Astrocyte of the spinal cord (primary cell): ENCODE measurements at places on chromosomes 11 and 22.
A peak's percentile ranks its signal among the peaks of the same experiment; 100 is the strongest.

- DNase-seq = no peak
Measured at GRCh38 chr11:118002541-118003423, 16.6 kb downstream of the IL10RA start.

DNA sequence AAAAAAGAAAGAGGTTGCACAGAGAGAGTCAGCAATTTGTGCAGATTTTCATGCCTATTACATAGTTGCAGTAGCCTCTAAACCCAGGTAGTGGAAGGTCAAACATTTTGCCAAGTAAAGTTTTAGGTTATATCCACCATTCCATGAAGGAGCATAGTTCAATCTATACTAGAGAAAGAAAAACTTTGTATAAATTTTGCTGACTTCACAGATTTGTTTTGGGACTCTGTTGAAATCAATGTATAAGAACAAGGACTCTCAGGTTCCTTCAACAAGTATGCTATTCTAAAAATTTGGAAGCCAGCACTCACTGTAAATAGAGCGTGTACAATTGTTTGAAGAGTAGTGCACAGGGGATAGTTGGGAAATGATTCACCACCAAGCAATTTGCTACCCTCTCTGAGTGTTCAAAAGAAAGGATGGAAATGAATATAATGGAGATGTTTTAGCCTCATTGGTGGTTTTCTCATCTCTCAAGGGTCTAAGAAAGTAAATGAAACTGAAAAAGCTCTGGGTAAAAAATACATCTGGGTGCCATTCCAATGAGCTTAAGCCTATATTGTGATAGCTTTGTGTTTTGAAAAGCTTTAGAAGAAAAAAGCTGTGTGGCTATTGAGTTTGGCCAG lies 508.4 kb upstream of the LUZP2 start:
- peak; percentile 86 for DNase-seq

DNA sequence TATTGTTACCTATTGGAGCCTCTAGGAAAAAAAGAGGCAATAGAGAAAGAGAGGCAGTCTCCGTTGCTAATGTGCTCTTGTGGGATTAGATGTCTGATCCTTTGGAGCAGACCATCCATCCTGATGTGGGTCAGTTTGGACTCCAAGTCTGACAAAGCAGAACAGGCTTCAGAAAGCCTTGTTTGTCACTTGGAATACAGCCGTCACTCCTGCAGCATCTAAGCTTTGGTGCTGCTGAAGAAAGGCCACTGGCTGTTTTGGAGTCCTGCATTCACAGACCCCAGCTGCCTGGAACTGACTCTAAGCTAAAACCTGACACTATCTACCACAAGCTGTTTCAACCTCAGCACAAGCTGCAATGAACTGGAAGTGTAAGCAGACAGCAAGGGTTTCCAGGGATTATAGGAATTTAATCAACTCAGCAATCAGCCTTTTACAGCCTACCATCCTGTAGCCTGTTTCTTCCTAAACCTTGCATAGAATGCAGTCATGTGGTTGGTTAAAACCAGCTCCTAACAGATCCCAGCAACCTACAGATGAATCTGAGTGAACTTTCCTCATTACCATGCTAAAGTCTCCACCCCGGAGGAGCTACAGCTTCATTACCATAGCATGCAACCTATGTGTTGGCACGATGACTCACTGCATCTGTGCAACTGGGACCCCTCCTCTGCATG lies 3.7 kb upstream of the PLAAT4 start:
- no peak for DNase-seq

DNA sequence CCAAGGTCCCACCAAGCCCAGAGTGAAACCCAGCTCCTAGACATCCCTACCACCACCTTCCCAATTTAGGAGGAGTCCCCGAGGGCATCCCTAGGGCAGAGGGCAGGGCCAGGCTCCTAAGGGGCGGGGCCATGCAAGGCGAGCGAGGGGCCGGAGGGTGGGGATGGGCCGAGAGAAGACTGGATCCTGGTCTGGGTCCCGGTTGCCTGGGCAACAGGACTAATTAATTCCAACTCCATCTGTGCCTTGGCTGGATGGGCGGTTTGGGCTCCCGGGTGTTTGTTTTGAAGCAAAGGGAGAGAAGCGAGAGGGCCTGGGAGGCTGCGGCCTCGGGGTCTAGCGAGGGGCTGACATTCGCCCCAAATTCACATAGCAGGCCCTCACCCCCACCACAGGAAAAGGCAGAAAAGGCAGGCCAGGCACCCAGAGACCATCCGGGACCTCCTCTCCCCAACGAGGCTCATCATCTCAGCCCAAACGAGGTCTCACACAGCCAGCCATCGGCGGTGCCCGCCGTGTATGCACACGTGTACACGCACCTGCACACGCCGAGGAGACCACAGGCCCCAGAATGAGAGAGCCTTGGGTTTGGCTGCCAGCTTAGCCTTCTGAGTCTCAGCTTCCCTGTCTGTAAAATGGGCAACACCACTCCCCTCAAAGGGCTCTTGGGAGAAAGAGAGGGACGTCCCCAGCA lies 23.9 kb downstream of the ELFN2 start:
- DNase-seq = no peak

- no peak for DNase-seq
Measured at GRCh38 chr11:121463689-121464335, 11.0 kb upstream of the SORL1-AS1 start.

DNA sequence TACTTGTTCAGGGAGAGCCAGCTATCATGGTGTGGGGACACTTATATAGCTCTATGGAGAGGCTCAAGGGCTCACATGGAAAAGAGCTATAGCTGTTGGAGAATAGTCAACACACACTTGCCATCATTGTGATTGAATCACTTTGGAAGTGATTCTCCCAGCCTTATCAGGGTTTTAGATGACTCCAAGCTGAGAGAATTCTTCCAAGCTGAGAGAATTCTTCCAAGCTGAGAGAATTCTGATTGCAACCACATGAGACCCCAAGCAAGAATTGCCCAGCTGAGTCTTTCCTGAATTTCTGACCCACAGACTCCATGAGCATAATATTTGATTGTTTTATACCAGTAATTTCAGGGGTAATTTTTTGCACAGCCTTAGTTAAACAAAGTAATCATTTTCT lies 1318.3 kb upstream of the RAG2 start:
- peak; percentile 6 for DNase-seq

GRCh38 chr11:114091516-114092397 lies 32.2 kb downstream of the ZBTB16 start:
- no peak for DNase-seq

DNA sequence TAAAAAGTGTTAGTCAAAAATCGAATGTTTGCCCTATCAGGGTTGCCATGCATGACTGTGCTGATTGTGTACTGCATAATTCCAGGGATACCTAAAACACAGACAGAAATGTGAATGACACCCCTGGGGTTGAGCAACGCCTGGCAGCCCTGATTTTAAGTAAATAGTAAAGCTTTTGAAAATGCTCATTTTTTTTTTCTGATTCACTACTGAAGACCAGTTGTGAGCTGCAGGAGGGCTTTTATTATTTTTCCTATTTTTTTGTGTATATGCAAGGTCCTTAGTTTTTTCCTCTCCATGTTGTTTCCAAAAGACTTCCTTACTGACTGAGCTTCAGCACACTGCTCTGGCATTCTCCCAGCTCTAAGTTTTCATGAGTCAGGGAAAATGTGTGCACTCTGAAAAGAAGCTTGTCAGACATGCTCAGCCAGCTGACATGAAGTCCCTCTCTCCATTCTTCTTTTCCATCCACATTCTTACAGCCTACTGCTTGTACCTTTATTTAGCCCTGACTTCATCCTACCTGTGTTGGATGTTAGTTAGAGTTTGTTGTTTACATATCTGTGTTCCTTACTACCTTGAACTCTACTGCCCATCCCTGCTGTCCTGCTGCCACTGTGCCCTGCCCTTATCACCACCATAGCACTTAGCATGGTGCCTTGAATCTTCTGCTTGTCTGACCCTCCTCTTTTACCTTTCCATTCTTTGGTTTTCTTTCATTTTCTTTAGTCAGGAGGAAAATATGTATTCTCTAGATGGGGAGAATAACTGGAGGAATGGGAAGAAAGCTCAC lies 79.5 kb downstream of the HORMAD2 start:
- peak; percentile 82 for DNase-seq

GRCh38 chr22:28394513-28395110 lies 285.0 kb downstream of the TTC28 start:
- no peak for DNase-seq

GRCh38 chr11:134170177-134170918 lies 53.4 kb downstream of the NCAPD3 start:
- DNase-seq = no peak

- no peak for DNase-seq
Measured at GRCh38 chr11:133943950-133944698, 12.6 kb downstream of the IGSF9B start.

- no peak for DNase-seq
Measured at GRCh38 chr11:30605036-30605605, 19.0 kb upstream of the MPPED2 start.

- DNase-seq = peak; percentile 26
Measured at GRCh38 chr11:45259592-45259991, 26.5 kb downstream of the SYT13 start.

DNA sequence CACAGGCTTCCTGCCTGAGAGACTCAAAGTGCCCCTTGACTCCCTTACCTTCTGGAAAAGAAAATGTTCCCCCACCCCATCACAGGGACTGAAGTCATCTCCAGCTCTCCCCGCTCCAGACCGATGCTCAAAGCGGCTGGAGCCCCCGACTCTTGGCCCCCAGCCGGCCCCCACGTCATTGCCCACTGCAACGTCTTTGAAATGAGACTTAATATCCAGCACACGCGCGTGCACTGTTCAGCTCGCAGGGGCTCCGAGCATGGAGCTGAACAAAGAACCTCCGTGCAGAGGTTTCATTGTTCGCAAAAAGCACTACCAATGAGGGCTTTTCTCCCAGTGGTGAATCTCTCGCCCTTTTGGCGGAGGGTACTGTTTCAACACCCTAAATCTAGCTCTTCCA lies 313.4 kb upstream of the SORL1-AS1 start:
- DNase-seq = no peak

- DNase-seq = no peak
Measured at GRCh38 chr11:117759305-117759704, 37.7 kb downstream of the DSCAML1 start.

- no peak for DNase-seq
Measured at GRCh38 chr11:125435461-125436238, 60.4 kb downstream of the FEZ1 start.
